ENCODE measurements at places on chromosomes 3 and 15.

- no peak for DNase-seq
Observed at GRCh38 chr3:33940149-33940548, 141.7 kb downstream of the PDCD6IP start.

DNA sequence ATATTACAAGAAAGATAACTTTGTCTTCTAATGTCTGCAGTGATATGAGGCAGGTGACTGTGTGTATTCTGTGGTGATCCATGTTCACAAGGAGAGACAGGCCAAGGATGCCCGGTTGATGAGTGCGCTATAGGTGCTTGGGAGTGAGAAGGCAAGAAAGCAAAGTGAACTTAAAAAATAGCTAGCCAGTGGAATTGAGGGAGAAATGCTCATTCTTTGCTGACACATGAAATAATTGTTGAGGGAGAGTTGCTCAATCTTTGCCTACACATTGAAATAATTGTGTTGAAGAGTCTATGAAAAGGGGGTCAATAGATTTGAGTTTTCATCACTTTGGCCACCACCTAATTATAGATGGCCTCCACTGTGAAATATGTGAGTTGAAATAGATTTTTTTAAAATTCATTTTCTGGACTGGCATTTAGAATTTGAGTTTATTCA is 156.3 kb downstream of the LPP start:
- DNase-seq = no peak

GRCh38 chr15:84856731-84857417 is 27.6 kb upstream of the SLC28A1 start:
- DNase-seq = no peak

DNA sequence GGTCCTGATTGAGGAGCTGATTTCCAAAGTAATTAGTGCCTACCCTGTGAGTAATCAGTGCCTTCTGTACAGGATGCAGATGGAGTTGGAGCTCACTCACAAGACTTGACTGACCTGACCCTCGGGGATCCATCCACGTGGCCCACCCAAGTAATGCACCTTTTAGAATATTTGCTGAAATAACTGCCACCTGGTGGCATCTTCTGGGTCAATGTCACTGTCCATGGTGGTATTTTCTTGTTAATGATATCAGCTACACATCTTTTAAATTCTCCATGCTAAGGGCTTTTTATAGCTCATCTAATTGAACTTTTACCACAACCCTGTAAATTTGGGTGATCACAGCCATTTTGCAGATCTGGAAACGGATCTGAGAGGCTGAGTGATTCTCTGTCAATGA is 74.3 kb upstream of the ANKRD34C start:
- DNase-seq = no peak

DNA sequence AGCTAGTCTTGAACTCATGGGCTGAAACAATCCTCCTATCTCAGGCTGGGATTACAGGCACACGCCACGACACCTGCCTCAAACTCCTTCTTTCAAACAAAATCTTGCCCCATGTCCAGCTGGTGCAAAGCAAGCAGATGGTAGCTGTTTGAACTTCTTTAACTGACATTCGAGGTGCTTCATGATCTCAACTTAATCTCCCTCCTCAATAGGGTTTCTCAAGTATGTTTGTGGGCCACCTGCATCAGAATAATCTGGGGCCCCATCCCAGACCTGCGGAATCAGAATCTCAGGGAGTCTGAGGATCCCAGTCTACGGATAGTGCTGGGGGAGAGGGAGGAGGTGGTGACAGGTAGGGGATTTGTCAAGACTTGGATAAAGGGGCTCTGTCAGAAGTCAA is 20.9 kb upstream of the TRH start:
- no peak for DNase-seq

DNA sequence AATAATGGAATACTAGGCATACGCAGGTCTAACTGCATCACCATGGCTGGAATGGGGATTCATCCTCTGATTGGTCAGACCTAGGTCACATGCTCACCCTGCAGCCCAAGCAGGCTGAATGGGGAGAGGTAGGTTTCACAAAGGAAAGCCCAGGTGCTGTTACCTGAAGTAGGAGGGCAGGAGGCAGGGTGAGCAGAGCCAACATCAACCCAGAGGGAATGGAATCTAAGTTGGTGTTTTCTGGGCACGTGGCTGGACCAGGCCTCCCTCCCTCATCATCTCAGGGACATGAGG is 6.7 kb upstream of the H1-8 start:
- no peak for DNase-seq

GRCh38 chr15:100764778-100765466 is 114.7 kb upstream of the ALDH1A3 start:
- no peak for DNase-seq

DNA sequence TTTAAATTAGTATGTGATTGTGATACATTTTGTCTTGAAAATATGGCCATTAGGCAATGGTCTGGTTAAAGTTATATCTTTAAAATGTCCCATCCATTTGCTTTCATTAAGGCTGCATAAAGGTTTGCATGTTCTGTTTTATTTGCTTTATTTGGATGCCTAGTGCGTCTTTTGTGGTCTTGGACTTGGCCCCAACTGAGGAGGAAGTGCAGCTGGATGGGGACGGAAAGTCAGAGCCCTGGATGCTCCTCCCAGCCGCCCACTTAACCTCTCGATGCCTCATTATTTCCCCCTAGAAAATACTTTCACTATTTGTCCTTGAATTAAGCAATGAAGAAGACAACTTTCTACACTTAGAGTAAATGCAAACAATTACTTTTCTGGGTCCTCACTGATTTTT is 898.2 kb downstream of the MCTP2 start:
- DNase-seq = no peak

DNA sequence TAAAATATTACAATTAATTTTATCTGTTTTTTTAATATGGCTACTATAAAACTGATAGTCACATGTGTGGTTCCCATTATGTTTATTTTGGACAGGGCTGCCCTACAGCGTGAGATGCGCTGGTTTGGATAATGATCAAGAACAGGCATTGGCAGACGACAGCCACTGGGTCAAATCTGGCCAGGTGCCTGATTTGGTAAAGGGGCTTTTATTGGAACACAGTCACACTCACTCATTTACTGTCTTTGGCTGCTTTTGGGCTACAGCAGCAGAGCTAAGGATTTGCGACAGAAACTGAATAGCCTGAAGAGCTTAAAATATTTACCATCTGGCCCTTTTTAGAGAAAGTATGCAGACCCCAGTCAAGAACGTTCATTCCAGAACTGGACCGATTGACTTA is 724.2 kb upstream of the CFAP20DC start:
- DNase-seq = no peak

GRCh38 chr3:123559040-123559861 is 25.6 kb downstream of the HACD2 start:
- no peak for DNase-seq

DNA sequence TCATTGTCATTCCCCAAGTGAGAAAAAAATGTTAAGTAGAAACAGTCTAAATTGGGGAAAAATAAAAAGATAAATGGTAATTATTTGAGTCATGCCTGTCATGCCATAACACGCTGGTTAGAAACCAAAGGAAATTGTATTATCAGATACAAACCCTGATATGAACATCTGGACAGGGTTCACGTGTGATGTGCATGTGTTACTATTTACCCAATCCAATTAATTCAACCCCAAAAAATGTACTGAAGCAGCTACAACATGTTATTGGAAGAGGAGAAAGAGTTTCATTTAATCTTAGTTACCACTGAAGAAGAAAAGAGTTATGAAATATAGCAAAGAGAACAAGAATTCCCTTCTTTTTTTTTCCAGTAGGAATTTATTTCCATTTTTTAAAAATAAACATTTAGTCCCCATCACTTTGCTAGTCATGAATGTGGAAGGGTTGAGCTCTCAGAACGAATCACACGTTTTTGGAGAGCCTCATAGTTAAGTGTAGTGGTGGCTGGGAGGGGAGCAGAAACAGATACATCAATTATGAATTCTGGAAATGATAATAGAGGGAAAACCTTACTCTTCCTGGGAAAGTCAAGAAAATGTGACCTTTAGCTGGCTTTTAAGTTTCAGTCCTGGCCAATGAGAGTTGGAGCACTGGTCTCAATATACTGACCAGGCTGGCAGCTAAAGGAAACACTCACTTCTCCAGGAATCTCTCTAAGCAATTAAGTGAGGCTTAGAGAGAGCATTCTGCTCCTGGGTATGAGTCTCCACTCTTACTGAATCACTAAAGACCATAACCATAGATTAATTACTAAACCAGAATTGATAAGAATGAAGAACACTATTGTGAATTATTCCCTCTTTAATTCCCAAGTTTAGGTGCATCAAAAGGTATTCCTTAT is 796.5 kb downstream of the GRM7 start:
- DNase-seq = no peak

GRCh38 chr3:167941234-167941995 is 154.3 kb downstream of the GOLIM4 start:
- no peak for DNase-seq

- no peak for DNase-seq
Observed at GRCh38 chr3:34938784-34939183, 700.5 kb upstream of the ARPP21 start.

DNA sequence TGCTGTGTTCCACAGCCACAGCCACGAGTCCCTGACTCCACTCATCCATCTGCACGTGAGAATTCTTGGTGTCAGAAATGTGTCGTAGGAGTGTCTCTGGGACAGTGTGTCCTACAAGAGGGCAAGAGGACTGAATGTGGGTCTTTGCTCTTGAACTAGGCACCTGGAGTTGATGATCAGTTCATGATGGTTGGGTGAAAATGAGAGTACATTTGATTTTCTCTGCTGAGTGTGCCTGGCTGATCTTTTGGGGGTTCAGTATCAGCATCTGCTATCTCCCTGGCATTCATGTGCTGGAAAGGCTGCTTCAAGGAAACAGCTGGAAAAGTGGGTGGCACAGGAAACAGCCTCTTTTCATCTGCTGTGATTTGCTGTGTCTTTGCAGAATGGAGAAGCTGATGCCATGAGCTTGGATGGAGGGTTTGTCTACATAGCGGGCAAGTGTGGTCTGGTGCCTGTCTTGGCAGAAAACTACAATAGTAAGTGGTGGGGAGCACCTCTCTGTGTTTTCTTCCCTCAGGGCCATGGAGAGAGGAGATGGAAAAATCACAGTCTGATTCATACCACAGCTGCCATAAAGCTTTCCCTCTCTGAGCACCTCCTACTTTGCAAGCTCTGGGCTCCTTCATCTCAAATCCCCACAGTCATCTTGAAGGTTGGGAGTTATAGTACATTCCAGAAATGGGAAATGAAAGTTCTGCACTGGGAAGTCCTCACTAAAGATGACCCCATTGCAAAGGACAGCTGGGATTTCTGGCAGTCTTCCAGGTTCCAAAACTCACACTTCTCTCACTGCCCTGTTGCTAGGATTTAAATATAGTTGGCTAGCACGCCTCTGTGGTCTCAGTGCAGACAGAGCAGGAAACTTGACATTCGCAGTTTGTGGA is 17.8 kb downstream of the TF start:
- no peak for DNase-seq

GRCh38 chr3:41148478-41148877 is 50.8 kb upstream of the CTNNB1 start:
- DNase-seq = no peak

DNA sequence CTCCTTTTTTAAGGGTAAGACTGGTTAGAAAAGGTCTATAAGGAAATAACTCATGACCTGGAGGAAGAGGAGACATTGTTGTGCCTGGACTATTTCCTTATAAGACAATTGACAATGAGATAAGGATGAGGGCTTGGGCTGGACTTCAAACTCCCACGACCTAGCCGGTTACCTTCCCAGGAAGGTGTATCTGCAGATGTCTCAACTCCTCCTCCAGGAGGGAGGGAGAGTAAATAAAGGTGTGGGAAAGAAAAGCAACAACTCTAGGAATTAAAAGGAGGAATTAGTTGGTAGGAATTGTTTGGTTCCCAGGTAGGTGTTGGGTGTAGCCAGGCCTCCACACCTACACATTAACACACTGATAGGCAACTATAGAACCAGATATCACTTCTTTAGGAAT is 97.8 kb upstream of the TBL1XR1 start:
- DNase-seq = no peak

DNA sequence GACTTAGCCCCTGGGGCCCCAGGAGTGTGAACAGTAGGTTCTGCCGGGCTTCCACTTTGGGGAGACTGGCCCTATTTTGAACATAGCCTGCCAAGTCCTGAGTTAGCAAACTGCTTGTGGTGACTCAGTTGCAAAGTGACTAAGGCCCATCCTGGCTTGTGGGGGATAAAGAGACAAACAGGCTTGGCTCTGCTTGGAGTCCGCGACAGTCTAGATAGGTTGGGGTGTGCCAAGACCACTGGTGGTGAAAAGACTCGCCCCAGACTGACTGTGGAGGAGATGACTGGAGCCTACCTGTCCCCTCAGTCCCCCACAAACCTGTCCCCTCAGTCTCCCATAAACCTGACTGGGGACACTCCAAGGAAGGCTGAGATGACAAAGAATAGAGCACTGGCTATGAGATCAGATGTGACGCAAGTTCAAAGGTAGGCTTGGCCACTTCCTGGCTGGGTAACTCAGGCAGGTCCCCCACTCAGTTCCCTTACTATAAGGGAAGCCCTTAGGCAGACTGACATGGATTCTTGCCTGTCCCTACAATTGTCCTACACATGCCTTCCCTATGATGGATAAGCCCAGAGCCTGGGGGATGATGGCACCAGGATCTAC is 4.3 kb downstream of the DNASE1L3 start:
- peak; percentile 3 for DNase-seq

- no peak for DNase-seq
Observed at GRCh38 chr3:177835008-177835407, 637.7 kb upstream of the TBL1XR1 start.

DNA sequence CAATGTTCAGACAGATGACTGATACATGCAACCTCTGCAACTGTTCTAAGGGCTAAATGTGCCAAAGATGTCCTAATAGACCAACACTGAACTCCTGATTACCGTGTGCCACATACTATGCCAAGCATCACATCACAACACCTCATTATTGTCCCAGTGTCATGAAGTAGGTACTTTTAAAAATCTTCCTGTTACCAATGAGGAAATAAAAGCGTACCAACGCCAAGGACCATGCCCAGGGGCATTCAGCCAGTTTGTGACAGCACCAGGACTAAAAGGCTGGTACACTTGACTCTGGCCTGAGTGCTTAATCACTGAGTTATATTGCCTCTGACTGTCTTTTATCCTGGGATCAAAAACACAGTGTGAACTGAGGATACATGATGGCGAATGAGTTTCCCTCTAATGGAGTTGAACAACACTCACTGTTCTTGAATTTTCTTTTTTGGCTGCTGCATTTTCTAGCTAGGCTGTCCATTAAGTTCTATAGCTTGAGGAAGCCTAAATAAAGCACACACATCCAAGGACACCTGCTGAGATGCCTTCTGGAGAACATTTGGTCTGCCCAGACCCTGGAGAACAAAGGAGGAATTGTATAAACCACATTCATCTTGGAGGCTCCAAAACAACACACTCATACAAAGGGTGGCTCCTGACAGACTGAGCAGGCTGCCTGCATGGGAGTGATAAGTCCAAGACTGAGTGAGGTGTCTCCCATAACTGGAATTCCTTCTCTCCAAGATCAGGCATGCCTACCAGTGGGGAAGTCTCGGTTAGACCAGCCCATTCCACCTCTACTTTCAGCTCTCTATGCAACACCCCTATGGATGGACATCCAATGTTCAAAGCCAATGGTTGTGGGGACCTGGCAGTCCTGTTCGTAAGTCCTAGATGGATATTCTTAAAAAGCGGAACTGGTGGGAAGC is 126.7 kb upstream of the PRICKLE2 start:
- no peak for DNase-seq

GRCh38 chr3:126256251-126256650 is 75.9 kb upstream of the ALDH1L1 start:
- no peak for DNase-seq

GRCh38 chr3:166191411-166191810 is 354.2 kb upstream of the BCHE start:
- no peak for DNase-seq

GRCh38 chr15:67792250-67792942 is 32.9 kb upstream of the SKOR1 start:
- no peak for DNase-seq

Measured in stimulated activated naive CD4-positive, alpha-beta T cell treated with Interleukin-2 at 50 U/mL for 16 hours (primary cell).